ENCODE measurements at places on chromosomes 13 and 19.

DNA sequence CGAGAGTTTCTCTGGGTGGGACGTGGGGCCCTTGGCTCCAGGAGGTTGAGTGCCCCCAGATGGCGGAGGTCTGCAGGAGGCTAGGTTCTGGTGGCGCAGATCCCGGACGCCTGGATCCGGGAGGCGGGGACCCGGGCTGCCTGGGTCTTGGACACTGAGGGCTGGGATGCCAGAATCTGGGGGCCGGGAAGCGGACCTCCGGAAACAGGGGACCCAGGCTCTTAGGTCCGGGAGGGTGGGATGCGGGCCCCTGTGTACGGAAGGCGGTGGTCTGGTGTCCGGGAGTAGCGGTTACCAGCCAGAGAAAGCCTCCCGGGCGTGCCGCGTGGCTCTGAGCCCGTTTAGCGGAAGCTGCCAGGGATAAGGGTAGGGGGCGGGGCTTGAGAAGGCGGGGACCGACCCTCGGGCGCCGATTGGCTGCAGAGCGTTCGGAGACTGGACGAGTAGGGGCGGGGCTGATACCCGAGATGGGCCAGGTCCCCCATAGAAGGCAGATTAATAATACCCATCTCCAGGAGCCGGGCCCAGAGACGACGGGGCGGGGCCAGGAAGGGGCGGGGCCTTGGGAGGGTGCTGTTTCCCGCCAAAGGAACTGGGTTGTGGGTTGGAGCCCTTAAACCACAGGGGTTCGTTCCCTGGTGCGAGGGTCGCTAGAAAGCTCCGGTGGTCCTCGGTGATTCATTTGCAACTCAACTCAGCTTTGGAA lies at the start of gene SLC1A5:
TSS of gene SLC1A5 (minus strand) at position 333 of the 706 bp plus-strand sequence. CDS start 629 bp downstream, outside the sequence.
- no peak for DNase-seq

- DNase-seq, result no peak
Observed at GRCh38 chr19:18961767-18962620, 21.0 kb upstream of the HOMER3 start.

DNA sequence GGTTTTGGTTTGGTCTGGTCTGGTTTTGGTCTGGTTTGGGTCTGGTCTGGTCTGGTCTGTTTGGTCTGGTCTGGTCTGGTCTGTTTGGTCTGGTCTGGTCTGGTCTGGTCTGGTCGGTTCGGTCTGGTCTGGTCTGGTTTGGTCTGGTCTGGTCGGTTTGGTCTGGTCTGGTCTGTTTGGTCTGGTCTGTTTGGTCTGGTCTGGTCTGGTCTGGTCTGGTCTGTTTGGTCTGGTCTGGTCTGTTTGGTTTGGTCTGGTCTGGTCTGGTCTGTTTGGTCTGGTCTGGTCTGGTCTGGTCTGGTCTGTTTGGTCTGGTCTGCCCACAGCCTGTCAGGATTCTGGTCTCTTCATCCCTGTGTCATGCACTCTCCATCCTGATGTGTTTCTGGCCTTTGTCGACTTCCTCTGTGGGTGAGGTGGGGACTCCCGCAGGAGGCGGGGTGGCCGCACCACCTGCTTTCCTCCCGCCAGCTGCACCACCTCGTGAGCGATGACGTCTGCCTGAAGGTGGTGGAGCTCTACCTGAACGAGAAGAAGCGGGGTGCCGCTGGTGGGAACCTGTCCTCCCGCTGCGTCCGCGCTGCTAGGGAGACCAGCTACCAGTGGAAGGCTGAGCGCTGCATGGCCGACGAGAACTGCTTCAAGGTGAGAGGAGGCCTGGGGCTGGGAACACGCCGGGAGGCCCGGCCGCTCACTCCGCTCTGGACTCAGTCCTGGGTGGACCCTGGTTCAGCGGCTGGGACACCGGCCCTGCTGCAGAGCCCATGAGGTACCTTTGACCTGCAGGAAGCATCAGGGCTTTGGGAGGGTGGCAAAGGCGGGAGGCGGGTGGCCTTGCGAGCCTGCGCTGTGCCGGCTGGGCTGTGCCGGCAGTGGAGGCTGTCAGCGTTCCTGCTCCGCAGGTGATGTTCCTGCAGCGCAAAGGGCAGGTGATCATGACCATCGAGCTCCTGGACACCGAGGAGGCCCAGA lies 12.9 kb upstream of the F2RL3 start:
- DNase-seq, result no peak

- no peak for DNase-seq
Observed at GRCh38 chr13:93038187-93038586, 188.4 kb upstream of the GPC6 start.

DNA sequence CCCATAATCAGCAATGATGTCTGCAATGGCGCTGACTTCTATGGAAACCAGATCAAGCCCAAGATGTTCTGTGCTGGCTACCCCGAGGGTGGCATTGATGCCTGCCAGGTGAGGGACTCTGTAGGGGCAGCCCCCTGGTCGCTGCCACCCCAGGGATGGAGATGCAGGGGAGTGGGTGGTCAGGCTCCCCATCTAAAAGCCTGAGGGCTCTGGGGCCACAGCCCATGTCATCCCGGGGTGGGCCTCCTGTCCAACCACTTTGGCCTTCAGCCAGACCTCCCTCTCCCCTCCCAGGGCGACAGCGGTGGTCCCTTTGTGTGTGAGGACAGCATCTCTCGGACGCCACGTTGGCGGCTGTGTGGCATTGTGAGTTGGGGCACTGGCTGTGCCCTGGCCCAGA lies 24.1 kb downstream of the HPN start:
- DNase-seq, result no peak

Data from vagina (tissue), 2 donors.